ENCODE measurements at places on chromosomes 3 and 15.

DNA sequence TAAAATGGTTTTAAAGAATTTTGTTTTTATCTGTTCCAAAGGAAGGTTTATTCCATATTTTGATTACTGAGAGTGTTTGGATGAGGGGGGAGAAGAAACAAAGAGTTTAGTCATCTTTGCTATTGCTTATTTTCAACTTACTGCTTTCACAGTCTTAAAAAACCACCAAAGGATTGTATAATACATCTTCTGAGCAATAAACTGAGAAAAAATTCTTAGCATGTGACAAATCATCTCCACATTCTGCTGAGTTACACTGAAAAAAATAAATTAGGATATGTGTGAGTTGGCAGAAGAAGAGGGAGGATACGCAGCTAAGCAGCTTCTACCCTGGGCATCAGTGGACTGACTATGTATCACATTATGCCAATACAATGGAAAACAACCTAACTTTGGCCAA lies 23.2 kb upstream of the ACTC1 start:
- no peak for DNase-seq

DNA sequence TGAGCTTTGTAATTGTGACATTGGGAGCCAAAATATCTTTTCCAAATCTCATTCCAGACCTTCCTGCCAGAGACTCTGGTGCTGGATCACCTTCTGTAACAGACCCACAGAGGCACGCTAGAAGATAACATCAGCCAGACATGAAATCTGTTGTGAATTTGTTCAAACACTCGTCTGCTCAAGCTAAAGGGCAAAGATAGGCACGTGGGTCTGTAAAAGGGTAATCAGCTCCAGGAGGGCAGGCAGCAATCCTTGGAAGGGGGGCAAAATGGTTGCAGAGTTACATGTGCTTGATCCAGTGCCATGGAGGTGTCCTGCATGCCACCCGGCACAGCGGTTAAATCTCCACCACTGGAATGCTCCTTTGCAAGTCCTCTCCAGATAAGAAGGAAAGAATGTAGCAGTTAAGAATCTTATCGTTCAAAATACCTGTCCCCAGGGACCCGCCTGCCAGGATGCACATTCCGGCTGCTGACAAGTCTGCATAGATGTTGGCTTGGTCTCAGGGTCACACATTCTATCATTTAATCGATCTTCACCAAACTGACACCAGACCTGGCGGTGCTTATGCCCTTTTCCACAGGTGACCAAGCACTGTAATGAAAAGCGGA lies 74.8 kb downstream of the ADAMTS9 start:
- no peak for DNase-seq

- no peak for DNase-seq
Measured at GRCh38 chr3:136387031-136387430, 136.9 kb downstream of the PCCB start.

DNA sequence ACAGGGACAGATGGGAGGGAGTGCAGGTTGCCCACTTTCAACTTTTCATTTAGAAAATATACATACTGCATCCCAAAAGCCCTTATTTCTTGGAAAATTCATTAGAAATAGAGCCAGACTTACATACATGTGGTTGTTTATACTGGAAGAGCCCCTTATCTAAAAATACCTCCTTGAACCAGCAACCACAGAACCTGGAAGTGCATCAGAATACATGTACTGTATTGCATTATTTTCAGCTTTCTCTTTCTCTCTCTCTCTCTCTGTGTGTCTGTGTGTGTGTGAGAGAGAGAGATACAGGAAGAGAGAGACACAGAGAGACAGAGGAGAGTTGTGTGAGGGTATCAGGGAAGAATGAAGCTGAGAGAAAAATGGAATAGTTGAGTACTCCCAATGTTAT lies 29.5 kb upstream of the LSAMP start:
- DNase-seq = no peak

GRCh38 chr3:72555714-72556113 lies 292.5 kb downstream of the SHQ1 start:
- DNase-seq = no peak

DNA sequence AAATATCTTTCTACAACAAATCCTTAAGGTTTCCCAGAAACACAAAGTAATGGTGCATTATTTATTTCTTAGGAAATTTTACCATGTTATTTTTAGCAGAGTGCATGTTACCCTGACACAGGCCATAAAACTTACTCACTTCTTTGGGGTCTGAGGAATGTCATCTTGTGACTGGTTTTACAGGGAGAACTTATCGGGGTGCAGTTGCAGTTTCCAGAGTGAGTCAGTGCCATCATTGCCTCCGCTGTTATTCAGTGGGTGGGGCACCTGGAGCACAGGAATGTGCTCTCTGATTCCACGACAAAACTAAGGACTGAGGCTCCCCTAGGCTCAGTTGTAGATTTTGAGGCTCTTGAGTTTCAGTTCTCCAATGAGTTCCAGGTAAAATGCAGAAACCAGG lies 11.1 kb upstream of the GREM1 start:
- DNase-seq = no peak

Data from HEK293T (cell line).